ENCODE measurements at places on chromosomes 13 and 19.

DNA sequence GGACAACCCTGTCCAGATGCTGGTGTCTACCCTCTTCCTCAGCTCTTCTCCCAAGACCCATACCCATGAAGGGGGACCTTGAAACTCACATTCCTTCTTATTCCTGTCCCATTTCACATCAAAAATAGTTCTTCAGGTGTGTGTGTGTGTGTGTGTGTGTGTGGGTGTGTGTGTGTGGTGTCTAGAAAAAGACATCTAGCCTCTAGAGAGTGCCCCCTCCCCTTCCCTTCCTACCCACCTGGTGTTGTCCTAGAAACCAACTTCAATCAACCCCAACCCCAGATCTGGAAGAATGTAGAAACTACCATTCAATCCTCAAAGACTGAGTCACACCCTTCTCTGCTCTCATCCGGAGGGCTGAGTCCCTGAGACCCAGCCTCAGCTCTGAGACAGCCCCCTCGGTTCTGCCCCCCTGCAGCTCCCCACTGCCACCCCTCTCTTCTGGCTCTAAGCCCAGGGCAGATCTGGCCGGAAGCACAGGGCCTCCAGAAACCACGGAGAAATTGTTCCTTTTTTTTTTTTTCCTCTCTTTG lies 3.5 kb downstream of the KCNN4 start:
- peak; percentile 55 for DNase-seq

- DNase-seq = peak; percentile 92
These were observed at the start of gene ECSIT for GRCh38 chr19:11528551-11529341. Gene ECSIT, minus strand, starts transcription at chr19:11529134. Its CDS starts 9,964 bp downstream, at chr19:11519170.

DNA sequence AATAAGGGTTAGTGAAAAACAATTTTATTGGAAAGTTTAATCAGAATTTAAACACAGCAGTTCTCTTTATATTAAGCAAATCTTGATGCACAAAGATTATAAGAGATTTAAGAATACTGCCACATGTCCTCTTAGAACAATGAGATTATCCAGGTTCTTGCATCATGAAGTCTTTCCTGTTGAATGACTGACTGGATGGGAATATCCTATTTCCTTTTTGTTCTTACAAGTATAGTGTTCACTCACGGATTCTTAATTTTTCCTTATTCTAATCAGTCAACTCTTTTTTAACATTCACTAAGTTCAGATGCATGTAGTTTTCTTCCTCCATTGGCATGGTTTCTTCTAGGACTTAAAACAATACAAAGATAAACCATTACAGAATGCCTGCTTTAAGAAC lies 10.1 kb downstream of the URI1 start:
- DNase-seq = no peak

- DNase-seq = no peak
These were observed 25.2 kb upstream of the IGSF23 start for GRCh38 chr19:44587963-44588770.

DNA sequence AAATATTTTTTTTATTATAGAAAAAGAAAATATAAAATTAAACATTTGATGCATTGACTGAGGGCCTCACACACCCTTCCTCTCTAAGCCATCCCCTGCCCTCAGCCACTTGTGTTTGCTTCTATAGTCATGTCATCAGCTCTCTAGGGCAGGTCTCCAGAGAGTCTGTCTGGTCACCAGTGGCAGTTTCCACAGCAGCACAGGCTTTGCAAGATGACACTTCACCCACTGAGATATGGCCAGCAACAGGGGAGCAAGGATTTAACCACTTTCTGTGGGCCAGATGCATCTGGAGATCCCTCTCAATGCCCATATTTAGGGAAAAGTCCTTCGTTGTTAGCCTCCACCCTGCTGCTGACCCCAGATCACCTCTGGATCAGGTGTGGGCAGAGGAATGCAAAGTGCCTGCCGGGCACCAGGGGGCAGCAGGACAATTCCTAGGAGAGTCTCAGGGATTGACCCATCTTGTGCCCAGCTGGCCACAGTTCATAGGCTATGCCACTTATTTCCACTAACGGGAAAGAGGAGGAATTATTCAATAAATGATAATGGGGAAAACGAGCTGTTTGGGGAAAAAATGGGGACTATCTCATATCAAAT lies 4.8 kb downstream of the ABCC4 start:
- DNase-seq = no peak

DNA sequence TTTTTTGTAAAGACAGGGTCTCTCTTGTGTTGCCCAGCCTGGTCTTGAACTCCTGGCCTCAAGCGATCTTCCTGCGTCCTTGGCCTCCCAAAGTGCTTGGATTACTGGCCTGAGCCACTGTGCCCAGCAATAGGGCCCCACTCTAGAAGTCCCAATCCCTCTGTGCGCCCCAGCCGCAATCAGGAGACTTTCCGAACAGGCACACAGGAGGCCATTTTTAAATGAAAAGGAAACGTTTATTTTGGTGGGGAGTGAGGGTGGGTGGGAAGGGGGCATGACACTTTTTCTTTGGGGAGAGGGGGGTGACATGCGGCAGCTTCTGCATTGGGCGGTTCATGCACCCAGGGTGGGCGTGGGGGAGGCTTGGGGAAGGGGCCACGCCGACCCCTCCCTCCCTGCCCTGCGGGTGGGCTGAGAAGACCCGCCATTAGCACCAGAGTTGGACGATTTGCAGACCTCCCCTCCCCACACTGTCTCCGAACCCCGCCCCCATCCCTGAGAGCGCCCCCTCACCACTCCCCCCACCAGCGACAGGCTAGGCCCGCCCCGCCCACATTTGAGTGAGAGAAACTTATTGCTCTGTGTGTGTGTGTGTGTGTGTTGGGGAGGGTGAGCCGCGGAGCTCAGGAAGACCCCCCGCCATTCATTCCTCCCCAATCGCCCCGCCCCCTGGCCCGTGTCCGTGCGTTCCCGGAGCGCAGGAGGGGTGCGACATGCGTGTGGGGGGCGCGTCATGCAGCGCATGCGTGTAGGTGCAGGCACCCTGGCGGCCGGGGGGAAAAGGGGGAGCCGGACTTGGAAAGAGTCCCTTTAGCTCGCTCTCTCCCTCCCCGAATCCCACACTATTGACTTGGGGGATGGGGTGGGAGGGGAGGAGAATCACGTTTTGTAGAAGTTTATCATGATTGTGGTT lies 17.2 kb downstream of the KCNC3 start:
- no peak for DNase-seq

DNA sequence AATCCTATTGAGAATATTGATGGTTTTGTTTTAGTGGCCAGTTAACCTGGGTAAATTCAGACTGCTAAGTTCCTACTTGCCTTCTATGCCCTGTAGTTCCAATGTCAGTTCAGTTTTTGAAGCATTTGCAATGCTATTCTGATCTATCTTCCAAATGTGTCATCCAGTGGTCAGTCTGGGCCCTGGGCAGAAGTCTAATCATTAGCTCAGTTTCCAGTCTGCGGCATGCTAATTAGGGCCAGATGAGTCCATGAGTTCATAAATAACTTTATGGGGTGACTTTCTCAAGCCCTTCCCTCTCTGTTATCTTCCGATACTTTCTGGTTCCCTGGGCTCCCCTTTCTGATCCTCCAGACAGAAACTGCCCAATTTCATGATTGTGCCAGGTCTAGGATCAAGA lies 32.7 kb downstream of the FAM187B start:
- DNase-seq = no peak

- DNase-seq = no peak
These were observed 2.5 kb downstream of the KLK10 start for GRCh38 chr19:51016798-51017683.

GRCh38 chr19:17048885-17049453 lies 22.4 kb upstream of the CPAMD8 start:
- DNase-seq = no peak

GRCh38 chr13:20401931-20402856 lies 123.5 kb downstream of the CRYL1 start:
- DNase-seq = no peak

DNA sequence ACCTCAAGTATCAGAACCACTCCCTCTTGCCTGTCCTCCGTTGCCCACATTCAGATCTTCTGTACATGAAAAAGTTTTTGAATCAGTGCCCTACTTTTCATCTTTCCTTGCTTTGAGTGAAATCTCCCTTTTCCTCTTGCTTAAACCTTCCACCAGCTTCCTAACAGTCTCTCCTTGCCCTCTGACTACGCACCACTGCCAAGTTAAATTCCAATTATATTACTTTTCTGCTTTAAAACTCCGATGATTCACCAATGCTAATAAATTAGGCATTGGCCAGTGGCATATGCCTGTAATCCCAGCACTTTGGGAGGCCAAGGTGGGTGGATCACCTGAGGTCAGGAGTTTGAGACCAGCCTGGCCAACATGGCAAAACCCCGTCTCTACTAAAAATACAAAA lies 30.7 kb upstream of the RFXAP start:
- no peak for DNase-seq

GRCh38 chr19:435707-436412 lies 25.0 kb downstream of the SHC2 start:
- DNase-seq = no peak

DNA sequence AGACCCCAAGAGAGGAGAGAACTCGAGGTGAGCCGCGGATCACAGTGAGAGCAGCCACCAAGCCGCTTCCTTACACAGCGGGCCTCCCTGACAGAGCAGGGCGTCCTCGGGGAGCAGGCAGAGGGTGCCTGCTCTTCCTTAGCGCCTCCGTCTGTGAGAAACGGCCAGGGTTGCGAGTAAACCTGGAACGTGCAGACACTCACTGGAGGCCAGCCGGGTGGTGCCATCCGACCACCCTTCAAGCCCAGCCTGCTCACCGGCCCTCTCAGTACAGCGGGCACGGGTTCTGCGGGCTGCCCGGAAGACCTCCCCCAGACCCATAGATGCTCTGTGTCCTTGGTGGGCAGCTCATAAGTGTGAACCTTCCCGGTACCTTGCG lies 9.6 kb downstream of the DOT1L start:
- DNase-seq = no peak

DNA sequence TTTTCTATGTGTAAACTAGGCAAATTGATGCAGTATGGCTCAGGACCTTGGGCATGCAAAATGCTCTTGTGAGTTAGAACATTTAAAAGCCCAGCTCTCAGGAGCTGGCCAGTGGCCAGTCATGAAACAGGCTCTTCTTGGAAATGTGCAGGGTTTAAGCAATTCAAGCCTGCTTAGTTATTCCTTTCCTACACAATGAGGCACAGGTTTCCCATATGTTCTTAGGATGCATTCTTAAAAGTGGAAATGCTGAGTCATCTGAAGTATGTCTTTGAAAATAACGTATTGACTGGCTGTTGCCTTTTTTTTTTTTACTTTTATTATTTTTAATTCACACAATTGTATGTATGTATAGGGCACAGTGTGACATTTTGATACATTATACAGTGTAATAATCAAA lies 300.7 kb downstream of the SLC7A1 start:
- no peak for DNase-seq

DNA sequence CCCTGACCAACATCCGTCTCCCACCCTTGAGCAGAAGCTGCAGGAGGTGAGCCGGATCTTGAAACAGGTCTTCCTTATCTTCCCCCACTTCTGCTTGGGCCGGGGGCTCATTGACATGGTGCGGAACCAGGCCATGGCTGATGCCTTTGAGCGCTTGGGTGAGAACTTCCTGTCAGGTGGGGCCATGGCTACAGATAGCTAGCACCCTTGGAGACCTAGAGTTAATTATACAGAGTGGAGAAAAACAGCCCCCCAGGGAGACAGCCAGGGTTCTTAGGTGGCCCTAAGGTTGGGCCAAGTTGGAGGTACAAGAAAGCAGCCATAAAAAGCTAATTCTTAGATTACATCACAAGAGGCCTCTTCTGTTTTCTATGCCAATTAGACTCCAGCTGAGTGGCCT lies 8.9 kb upstream of the ARHGAP45 start:
- no peak for DNase-seq

DNA sequence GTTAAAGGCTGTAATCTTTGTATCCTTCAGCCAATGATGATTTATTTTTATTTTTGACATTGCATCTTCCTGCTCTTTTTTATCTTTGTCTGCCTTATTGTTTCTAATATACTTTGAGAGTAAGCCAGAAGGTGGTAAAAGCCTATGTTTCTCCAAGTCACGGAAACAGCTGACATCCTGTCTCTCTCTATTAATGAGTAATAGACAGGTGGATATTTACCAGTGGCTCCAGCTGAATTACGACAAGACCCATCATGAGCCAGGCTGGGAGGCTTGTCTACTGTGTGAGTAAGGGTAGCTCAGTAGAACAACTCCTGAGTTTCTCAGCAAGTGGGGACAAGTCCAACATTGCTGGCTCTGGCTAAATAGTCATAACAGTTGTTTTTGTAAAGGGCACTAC lies 166.6 kb downstream of the NDFIP2 start:
- no peak for DNase-seq
